Muscle of back (tissue), 13 donors: ENCODE measurements at places on chromosomes 7 and 10.

DNA sequence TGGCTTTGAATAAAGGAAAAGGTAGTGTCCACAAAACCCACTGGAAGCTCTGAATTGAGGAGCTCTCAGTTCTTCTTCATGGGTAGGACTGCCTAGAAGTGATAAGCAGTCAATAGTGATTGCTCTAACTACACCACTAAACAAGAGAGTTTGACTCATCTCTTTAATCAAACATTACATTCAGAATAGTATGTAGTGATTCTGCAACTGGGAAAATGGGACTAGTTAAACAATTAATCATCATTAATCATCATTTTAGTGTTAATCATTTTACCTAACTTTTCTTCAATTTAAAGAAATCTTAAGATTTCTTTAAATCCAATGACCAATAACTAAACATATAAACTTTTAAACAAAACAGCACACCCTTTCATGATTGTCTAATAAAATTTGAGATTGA lies 484.0 kb upstream of the FZD8 start:
- DNase-seq, result no peak

DNA sequence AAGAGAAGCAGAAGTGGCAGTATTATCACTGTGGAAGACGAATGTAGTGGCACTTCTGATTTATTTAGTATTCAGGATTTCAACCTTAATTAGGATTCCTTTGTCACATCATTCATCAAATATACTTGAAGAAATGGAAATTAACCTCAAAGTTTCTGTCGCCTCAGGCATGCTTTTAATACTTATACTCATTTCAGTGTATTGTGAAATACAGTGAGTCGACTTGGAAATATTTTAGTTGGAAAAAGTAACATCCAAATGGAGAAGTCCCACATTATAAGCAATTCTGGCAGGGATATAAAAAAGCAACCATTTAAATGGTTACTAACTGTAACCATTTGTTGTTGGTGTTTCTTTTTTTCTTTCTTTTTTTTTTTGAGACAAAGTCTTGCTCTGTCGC lies 648.8 kb downstream of the ARL4A start:
- DNase-seq, result peak; percentile 32

GRCh38 chr10:127067542-127068194 lies 128.7 kb downstream of the INSYN2A start:
- DNase-seq, result no peak

DNA sequence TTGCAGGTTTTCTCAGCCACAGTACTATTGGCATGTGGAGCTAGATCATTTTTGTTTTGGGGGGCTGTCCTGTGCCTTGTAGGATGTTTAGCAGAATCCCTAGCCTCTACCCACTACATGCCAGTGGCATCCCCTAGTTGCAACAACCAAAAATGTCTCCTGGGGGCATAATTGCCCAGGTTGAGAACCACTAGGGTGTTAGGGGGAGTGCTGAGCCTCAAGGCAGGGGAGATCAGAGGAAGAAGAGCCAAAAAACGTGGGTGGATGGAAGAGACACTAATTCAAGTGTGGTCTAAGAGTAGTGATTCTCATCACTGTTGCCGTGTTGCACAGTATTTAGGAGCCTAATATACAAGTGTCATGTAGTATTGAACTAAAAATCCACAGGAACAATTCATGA lies 31.7 kb upstream of the CCNY start:
- no peak for DNase-seq

DNA sequence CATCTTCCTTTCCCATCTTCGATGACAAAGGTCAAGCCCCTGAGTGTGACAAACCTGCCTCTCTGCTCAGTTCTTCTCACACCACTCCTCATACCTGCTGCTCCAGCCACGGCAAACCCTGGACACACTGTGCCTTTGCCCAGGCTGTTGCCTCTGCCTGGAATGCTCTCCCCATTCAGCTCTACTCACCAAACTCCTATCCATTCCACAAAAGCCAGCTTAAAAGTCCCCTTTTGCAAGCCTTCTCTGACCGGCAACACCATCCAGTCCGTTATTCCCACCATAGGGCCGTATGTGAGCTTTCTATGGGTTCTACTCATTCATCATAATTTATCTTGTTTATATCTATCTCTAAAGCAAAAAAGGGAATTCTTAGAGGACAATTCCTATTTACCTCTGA lies 15.2 kb downstream of the GFRA1 start:
- no peak for DNase-seq

GRCh38 chr7:44893710-44894234 lies 8.4 kb upstream of the PURB start:
- DNase-seq, result peak; percentile 30

DNA sequence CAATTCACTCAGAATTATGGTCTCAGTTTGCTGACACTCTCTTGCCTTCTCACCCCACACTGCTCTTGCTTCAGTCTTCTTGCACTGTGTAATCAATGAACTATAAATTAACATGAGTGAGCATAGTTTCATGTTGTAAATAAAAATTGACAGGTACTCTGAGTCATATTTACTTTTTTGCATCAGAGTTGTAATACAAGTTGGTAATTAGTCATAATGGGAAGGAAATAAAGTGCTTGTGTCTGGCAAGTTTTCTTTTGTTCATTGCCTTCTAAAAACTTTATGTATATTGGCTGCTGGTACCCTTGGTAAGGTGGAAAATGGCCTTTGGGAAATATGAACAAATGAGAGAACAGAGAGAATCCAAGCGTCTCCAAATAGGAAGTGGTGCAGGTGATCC lies 169.3 kb upstream of the MAGI2 start:
- DNase-seq, result no peak

- DNase-seq, result no peak
These were observed 2.4 kb upstream of the DENND10 start for GRCh38 chr10:119101366-119102098.

GRCh38 chr10:42635098-42635497 lies 3.3 kb downstream of the ZNF33B start:
- no peak for DNase-seq

DNA sequence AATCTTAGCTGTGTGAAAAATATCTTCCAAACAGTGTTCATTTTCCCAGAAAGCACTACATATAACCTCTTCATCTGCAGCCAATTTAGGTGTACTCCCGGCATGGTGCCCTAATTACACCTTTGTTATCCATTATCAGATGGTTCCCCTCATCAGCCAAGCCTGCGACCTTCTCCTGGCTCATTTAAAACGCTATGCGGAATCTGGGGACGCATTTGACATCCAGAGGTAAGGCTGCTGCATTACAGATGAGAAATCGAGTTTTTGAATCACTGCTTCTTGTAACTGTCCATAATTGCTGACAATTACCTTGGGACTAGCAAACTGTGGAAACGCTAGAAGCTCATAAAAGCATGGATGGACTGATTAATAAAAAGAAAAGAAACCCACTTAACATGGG lies 109.5 kb downstream of the PARP12 start:
- DNase-seq, result no peak

GRCh38 chr10:101061624-101062231 lies at the start of gene KAZALD1:
TSS of gene KAZALD1 (plus strand) at chr10:101061989. CDS start at chr10:101062593, 604 bp downstream.
- DNase-seq, result peak; percentile 88

DNA sequence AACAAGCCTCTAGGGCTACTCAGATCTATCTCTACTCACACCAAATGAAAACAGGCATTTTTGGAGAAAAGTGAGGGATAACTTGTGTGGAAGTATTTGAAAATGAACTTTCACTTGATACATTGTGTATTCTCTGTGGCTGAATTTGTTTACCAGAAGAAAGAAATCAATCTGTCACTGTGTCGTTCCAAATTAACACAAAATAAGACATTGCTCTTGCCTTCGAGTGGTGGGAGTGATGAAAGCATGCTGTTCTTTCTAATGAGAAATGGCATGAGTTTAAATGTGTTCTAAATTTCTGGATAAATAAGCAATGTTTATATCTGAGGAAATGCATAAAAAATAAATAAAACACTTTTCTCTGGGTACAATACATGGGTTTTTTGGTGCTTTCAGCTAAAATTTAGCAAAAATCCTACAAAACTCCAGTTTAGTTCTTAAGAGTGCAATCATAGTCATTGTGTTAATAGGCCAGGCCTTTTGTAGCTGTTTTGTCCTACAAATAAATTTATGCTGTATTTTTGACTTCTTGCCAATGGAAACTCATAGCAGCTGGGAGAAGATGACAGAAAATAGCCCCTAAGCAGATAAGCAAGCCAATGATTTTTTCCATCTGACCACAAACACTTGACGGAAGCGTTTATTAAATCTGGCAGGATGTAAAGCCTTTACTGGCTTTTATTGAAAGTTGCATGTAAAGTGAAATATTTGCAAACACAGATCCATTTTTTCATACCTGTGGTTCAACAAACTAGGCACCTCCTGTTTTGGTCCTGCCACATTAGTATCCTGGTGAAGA lies 1064.1 kb upstream of the GHITM start:
- DNase-seq, result peak; percentile 73

DNA sequence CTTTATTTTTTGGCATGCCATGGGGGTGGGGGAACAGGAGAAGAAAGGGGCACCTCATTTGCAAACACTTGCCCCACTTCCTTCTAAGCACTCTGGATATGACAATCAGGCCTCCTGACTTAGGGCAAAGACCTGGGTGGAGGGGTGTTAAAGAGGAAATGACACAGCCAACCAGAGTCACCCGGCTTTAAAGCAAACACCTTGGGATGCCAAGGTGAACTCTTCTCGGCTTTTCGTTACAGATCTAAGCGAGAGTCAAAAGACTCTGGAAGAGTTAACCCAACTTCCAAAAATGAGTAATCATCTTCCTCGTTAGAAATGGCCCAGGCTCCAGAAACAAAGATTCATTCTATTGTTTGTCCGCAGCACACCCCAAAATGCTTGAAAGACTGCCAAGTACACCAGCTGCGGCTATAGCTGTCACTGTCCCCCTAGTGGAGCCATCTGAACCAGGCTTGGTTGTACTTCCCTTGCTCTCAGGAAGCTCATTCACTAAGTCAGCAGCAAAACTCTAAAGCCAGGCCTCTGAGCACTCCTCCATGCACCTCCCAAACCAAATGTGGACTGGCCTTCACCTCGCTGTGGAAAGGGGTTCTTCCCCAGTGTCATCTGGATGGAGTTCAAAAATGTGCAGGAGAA lies 24.8 kb downstream of the FAM53B start:
- DNase-seq, result peak; percentile 81

DNA sequence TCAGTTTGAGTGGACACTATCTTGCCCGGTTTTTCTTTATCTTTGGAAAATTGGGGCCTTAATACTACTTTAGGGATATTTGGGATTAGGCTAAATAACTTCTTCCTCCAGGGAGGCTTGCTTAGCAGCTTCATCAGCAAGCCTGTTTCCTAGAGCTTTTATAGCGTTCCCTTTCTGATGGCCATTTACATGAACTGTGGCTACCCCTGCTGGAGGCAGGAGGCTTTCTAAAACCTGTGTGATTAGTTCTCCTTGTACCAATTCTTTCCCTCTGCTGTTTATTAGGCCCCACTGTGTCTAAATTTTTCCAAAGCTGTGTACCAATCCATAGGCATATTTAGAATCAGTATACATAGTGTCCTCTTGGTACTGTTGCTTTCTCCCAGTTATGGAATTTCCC lies 61.7 kb upstream of the CNTNAP2 start:
- DNase-seq, result no peak

DNA sequence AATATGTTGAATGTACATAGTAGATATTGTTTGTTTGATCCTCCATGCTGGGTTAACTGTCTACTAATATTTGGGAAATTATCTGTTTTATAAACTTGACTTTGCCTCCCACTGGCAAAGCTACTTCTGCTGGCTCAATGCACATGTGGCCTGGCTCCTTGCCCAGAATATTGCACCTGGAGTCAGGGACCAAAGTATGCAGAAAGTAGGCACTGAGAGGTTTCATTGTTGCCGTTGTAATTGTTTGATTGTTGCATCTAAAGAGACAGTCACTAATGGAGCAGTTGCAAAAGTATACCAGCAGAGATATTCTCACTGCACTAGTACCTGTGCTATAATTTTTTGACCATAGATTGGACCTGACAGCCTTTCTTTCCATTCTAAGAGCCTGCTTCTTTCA lies 137.8 kb upstream of the CNTNAP2 start:
- DNase-seq, result no peak

GRCh38 chr10:31625566-31625965 lies 303.1 kb downstream of the ARHGAP12 start:
- no peak for DNase-seq

GRCh38 chr7:71329030-71329660 lies 197.2 kb downstream of the GALNT17 start:
- peak; percentile 40 for DNase-seq

GRCh38 chr7:91570560-91570959 lies 306.3 kb downstream of the FZD1 start:
- peak; percentile 54 for DNase-seq

DNA sequence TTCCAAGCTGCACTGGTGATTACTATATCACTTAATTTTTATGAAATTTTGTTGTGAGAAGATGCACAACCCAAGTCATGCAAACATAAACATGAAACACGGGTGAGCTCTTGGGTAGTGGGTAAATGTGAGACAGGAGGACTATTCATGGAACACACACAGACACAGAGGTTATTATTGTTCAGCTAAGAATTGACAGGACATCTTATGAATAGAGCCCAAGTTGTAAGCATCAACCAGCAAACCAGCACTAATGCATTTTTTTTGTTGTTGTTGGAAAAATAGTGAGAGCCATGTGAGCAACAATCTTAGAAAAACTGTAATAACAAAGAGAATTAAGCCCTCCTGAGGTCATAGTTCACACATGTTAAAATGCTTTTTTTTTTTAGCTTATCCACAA lies 1179.7 kb downstream of the GATA3 start:
- DNase-seq, result no peak

DNA sequence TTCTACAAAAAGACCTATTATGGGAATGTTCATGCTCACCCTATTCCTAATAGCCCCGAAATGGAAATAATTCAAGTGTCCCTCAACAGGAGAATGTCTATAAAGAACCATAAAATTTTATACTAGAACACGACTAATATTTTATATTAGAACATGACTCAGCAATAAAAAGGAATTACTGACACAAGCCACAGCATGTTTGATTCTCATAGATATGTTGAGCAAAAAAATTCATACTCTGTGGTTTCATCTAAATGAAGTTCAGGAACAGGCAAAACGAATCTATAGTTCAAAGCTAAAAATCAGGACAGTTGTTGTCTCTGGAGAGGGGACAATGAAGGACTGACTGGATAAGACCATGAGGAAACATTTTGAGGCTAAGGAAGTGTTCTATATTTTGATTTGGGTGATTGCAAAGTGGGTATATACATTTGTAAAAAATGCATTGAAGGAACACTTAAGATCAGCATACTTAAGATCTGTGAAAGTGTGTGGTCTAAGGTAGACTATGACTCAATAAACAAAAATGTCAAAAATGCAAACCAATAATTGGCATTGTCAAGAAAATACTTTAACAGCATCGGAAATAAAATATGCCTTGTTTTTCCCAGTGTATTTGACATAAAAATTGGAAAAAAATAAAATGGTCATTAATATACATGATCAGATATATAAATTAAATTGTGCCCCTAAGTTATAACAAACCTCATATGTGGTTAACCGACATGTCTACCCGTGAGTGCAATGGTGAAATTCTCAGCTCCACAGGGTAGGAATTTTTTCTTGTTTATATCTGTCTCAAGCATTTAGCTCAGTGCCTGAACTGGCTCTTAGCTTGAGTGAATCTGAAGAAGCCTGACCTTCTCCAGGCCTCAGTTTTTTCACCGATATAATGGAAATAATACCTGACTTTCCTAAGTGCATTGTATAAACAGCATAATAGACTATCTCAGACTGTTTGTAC lies 124.9 kb upstream of the CTTNBP2 start:
- no peak for DNase-seq

- DNase-seq, result no peak
These were observed 3.0 kb upstream of the VIPR2 start for GRCh38 chr7:159147687-159148086.
